CD8-positive, alpha-beta T cell (primary cell): ENCODE measurements at places on chromosomes 5 and 9. TPM values are rescaled to one million over a fixed set of nuclear protein-coding genes. Genes with fewer than 3 reads are reported as not detected.

The CD180 gene
- total RNA-seq = not detected

The EIF4EBP3 gene
- total RNA-seq = 13.7 TPM

The CDO1 gene
- total RNA-seq = not detected

The FCHSD1 gene
- 95.8 TPM for total RNA-seq

The LRRC19 gene
- total RNA-seq = not detected

The ARID3C gene
- total RNA-seq = not detected

The CATSPER3 gene
- total RNA-seq = 0.39 TPM

The CSF1R gene
- total RNA-seq = not detected

The CTNND2 gene
- total RNA-seq = not detected

GRCh38 chr9:96382839-96383164 is 709 bp downstream of the SLC35D2 start:
- DNase-seq = no peak

DNA sequence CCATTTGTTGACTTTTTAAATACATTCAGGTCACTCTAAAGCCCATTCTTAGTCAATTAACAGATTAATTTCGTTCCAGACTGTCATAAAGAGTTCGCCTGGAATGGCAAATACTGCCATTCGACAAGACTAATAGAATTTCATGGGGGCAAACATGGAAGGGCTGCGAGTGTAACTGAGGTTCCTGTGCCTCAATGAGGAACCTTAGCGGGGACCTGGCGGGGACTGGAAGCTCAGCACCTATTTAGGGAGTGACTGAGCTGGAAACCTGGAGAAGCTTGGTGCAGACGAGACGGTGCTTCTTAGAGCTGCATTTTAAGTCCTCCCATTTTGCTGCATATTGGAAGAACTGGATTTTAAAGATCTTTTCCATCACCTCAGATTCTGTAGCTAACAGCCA is 3.4 kb downstream of the VCAN start:
- no peak for DNase-seq

DNA sequence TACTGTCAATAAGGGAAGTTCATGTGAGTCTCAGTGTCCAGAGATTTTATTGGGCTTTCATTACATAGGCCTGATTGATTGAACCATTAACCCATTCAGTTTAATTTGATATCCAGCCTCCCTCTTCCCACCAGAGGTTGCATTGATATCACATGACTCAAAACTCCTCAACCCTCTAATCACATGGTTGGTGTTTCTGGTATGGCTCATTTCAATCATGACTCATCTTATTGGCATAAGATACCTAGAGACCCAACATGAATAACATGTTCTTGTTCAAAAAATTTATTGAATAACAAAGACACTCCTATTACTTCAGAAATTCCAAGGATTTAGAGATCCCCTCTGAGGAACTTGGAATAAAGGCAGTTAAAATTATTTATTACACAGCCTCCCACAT is 982.2 kb downstream of the TLE1 start:
- no peak for DNase-seq

DNA sequence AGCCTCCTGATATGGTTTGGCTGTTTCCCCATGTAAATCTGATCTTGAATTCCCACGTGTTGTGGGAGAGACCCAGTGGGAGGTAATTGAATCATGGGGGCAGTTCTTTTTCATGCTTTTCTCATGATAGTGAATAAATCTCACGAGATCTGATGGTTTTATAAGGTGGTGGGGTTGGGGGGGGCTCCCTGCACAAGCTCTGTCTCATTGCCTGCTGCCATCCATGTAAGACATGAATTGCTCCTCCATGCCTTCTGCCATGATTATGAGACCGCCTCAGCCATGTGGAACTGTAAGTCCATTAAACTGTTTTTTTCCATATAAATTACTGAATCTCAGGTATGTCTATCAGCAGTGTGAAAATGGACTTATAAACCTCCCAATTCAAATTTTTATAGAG is 12.8 kb downstream of the XRCC4 start:
- DNase-seq = no peak

GRCh38 chr5:93421468-93421867 is 159.6 kb downstream of the NR2F1-AS1 start:
- no peak for DNase-seq

GRCh38 chr9:110532908-110533665 is 46.5 kb downstream of the SVEP1 start:
- DNase-seq = no peak

DNA sequence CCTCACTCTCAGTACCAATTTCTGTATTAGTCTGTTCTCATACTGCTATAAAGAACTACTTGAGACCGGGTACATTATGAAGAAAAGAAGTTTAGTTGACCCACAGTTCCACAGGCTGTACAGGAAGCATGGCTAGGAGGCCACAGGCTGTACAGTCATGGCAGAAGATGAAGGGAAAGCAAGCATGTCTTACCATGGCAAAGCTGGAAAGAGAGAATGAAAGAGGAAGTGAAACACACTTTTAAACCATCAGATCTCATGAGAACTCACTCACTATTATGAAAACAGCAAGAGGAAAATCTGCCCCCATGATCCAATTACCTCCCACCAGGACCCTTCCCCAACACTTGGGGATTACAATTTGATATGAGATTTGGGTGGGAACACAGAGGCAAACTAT is 698.8 kb downstream of the CDH9 start:
- no peak for DNase-seq

- no peak for DNase-seq
These were observed 298.3 kb downstream of the CDK5RAP2 start for GRCh38 chr9:120281665-120282064.

DNA sequence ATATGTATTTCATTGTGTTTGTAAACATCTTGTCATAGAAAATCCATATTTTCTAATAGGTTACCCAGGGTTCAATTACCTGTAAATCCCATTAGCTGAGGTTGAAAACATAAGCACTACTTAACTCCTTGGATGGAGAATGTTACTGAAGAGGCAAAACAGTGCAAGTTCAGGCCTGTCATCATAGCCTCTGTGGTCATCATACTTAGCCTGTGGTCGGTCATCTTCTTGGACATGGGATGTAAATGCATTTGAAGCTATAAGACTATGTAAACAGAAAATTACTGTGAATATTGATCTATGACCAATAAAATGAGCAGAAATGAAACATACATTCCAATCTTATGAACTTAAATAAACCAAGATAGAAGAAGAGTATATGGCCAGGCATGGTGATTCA is 164.7 kb downstream of the CHSY3 start:
- DNase-seq = no peak

- no peak for DNase-seq
These were observed 507.2 kb downstream of the NFIB start for GRCh38 chr9:13806714-13807113.

DNA sequence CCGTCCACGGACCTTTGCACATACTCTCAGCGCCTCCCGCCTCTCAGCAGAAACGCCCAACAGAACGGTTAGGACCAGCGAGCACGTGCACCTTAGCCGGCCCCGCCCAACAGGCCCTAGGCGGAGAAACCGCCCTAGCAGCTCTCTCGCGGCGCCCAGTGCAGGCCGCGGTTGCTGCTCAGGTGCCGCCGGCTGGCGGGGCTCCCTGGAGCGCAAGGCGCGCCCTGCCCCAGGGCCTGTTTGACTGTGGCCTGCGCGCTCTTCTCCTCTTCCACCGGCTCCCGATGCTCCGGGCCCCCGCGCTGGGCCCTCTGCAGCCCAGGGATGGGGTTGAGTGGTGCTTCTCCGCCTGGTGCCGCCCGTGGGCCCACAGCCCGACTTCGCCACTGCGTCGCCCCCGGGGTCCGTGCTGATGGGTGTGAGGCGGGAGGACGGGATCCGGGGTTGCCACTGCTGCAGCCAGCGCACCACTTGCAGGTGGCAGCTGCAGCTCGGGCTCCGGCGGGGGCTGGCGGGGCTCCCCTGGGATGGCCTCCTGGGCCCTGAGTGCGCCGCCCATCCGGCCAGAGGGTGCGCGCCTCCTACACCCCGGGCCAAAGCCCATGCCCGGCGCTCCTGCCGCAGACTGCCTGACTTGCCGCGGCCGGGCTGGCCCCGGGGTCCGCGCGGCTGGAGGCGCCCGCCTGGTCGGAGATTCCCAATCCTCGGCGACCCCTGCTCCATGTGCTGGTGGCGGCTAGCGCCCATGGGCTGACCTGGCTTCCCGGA is 1889.4 kb upstream of the CDH9 start:
- no peak for DNase-seq

DNA sequence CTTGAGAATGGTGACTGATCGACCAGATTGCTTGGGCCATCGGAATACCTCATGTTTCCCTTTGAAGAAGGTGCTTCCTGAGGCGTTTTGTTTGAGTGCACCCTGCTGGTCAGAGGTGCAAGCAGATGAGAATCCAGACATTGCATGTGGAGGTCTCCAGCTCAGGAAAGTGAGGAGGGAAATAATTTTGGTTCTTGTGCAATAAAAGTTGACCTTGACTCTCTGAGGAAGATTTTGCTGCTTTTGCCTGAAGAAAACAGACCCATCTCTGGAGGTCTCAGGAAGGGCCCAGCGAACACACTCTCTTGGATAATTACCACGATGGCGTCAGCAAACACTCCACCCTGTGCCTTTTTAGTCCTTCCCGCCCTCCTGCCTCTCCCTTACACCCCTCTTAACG is 69.7 kb downstream of the GRAMD2B start:
- no peak for DNase-seq

GRCh38 chr5:52814352-52815148 is 26.8 kb downstream of the ITGA1 start:
- no peak for DNase-seq

GRCh38 chr5:31898036-31898632 is 259.2 kb downstream of the PDZD2 start:
- no peak for DNase-seq

DNA sequence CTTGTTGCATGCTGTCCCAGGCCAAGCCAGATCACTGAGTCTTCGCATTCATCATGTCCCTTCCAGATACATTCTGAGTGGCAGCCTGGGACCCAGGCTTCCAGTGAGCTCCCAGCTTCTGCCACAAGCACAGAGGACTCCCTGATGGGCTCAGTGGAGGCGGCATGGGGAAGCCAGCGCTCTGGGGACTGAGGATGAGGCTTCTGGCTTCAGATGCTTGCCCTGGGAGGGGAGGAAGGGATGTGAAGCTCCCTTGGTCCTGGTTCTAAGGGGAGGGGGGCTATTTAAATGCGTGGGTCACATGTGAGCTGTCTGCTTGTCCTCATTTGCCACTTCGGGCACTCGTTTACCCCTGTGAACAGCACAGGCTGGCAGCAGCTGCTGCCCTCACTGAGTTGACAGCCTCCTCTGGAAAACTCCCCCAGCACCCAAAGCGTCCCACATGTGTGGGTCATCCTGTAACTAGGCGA is 174.0 kb downstream of the NR3C1 start:
- no peak for DNase-seq

DNA sequence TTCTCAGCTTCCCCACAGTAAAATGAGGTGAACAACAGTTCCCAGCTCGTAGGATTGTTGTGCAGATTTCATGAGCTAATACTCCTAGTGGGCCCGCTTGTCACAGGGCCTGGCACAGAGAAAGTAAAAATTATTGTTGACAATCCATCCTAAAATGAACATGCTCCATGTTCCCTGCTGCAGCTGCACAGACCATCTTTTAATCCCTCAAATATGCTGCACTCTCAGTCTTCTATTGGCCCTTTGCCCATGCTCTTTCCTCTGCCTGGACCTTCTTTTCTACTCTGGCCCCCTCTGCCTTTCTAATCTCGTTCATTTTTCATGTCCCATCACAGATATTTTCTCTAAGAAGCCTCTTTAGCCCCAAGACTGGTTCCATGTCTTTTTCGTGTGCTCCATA is 117.7 kb upstream of the NR3C1 start:
- DNase-seq = no peak

GRCh38 chr5:5419291-5420210 is 2.9 kb upstream of the ICE1 start:
- DNase-seq = no peak

- no peak for DNase-seq
These were observed 19.7 kb downstream of the COL5A1 start for GRCh38 chr9:134661299-134661698.

DNA sequence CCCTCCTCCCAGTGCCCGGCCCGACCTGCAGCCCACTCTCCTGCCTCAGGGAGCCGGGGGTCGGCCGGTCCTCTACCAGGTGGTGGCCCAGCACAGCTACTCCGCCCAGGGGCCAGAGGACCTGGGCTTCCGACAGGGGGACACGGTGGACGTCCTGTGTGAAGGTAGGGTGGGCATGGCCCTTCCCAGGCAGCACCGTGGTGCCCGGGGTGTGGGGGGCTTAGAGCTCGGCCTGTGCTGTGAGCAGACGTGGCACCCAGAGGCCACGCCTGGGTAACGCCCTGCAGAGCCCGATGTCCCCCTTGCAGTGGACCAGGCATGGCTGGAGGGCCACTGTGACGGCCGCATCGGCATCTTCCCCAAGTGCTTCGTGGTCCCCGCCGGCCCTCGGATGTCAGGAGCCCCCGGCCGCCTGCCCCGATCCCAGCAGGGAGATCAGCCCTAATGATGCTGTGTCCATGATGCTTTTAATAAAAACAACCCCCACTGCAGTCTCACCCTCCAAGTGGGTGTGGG is 7.2 kb downstream of the ENTPD8 start:
- DNase-seq = no peak

DNA sequence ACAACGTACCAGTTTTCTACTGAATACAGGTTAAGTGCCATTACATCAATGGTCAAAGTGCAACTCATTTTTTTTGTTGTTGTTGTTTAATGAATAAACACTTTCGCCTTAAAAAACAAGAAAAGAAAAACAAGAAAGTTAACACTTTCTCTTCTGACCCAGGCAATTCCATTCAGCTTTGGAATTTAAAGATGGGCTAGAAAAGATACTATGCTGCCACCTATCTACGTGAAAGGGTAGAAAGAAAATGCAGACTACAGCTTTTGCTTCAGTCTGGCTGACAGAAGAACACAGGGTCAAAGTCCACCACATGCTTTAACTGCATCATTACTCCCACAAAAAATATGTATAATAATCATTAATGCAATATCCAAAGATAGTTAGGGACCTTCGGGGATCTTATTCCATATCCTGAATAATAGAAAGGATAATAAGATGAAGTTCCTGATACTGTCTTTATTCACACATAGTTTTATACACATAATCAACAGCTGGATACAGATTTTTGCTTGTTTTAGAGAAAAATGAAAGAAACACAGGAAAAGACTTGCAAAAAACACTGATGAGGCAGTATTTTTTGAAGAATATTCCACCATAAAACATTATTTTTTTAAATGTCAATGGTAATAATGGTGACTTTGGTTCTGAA is 40.4 kb downstream of the ZDHHC21 start:
- no peak for DNase-seq

- no peak for DNase-seq
These were observed 2.5 kb upstream of the TENT4A start for GRCh38 chr5:6710551-6711318.

DNA sequence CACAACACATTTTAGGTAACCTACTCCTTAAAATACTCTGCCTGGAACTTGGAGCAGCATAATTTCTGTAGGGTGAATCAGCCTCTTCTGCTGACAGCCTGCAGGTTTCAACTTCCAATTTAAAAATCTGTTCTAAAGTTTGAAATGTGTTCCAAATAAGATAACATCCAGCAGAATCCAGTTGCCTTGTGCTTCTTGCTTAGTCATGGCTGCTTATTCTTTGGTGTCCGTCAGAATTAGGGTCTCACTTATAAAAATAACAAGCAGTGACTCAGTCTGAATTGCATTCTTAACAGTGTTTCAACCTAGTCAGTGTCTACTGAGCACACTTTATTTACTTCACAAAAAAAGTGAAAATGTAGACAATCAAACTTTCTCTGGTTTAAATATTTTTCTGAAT is 3.7 kb downstream of the CDH6 start:
- DNase-seq = no peak
